ENCODE measurements at places on chromosomes 5 and 9.

GRCh38 chr5:179762079-179762780, 29.6 kb downstream of the MAML1 start:
- DNase-seq, result no peak

GRCh38 chr5:120396186-120396585, 67.9 kb upstream of the PRR16 start:
- no peak for DNase-seq

- DNase-seq, result no peak
Measured at GRCh38 chr5:82922086-82922734, 155.0 kb downstream of the TMEM167A start.

- DNase-seq, result no peak
Measured at GRCh38 chr5:62231576-62231975, 74.4 kb upstream of the KIF2A start.

Measured in left ventricle myocardium inferior (tissue), 1 donor.